ENCODE measurements at places on chromosomes 1 and 21.
A peak's percentile ranks its signal among the peaks of the same experiment; 100 is the strongest.

DNA sequence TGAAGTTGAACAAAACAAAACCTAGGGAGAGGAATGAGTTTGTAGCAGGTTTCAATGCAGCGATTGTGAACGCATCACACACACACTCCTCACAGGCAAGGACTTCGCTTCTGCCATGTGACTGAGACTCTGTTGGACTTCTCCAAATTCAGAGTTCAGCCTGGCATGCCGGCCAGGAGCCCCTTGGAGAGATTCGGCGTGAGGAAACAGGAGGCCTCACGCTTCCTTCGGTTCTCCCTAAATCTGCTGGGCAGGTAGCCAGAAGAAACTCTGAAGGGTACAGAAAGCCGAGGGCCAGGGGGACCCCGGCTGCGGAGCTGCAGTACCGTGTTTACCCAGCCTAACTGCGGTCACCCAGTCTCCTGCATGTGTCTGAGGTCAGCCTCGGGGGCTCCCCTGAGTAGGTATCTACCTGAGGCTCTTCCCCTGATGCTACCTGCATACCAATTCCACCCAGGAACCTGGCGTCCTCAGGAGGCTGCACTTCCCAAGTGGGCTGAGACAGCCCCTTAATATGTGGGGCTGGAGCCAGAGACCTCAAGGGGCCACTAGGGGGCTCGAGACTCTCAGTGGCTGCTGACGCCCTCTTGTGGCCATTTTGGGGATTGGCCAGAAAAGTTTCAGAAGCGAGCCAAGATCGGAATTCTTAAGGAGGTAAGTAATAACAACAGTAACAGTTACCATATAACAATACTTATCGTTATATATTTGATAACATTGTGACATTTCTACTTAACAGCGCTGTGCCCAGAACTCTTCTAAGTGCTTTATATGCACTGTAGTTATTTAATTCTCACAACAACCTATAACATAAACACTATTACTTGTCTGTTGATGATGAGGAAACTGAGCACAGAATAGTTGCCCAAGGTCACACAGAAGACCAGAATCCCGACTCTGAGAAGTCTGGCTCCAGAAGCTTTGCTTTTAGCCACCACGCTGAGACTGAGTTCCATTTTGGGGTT is 2.7 kb upstream of the ANXA9 start:
- peak; percentile 26 for DNase-seq

- no peak for DNase-seq
Observed at GRCh38 chr1:84010136-84010535, 11.2 kb upstream of the TTLL7 start.

- DNase-seq: no peak
Observed at GRCh38 chr1:58608945-58609344, 31.9 kb upstream of the TACSTD2 start.

- no peak for DNase-seq
Observed at GRCh38 chr1:164930833-164931232, 371.8 kb downstream of the PBX1 start.

GRCh38 chr1:242847390-242847993 is 323.0 kb upstream of the PLD5 start:
- DNase-seq: no peak

DNA sequence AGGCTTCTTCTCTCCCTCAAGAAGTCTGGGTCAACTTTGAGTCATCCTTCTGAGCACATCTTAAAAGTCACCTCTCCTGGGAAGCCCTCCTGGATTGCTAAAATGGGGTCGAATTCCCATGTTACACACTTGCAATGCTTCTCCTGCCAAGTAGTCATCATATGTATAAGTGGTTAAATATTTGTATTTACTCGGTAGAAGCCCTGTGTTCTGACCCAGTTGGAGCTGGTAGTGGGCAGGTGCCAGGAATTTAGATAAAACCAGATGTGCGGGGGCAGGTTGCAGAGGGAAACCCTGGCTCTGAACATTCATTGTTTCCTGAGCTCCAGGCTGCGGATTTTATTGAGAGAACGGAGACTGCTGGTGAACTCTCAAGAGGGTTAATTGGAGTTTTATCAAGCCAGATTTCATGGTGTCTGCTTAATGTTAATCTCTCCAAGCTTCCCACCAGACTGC is 52.8 kb upstream of the RPL11 start:
- no peak for DNase-seq

DNA sequence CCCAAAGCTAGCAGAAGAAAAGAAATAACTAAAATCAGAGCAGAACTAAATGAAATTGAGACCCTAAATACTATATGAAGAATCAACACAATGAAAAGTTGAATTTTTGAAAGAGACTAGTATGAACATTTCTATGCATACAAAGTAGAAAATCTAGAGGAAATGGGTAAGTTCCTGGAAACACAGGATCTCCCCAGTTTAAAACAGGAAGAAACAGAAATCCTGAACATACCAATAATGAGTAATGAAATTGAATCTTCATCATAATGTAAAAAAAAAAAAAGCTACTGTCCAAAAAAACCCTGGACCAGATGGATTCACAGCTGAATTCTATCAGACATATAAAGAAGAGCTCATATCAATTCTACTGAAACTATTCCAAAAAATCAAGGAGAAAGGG is 233.5 kb downstream of the PLPP3 start:
- DNase-seq: no peak
